ENCODE measurements at places on chromosomes 5 and 9. TPM values are rescaled to one million over a fixed set of nuclear protein-coding genes. Genes with fewer than 3 reads are reported as not detected.
A peak's percentile ranks its signal among the peaks of the same experiment; 100 is the strongest.

- peak; percentile 34 for DNase-seq
Observed at GRCh38 chr5:68557162-68557936, 341.8 kb downstream of the PIK3R1 start.

DNA sequence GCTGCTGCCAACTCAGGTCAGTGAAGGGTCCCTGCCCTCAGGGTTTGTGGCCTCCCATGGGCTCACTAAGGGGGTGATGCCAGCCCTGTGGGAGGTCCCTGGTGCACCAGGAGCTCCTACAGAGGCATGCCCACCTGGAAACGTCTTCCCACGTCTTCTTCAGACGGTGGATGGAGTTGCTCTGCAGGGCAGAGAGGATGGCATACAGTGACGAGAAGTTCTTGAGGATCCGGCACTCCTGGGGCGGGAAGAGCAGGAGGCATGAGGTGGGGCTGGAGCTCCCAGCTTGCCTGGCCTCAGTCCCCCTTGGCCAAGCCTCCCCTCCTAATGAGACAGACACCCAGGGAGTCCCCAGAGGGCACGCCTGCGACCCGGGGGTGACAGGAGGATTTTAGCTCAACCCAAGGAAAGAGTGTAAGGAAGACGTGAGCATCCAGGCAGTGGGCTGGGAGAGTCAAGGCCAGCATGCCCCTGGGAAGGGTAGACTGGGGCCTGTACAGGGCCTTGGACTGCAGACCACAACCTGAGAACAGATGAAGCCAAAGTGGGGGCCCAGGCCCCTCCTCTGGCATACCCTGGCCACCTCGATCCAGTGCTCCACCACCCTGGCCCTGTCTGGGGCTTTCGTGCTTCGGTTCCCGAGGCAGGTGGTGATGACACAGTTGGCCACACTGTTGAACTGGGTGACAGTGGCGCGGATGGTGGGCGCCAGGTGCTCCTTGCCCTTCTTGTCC, 14.4 kb downstream of the RALGDS start:
- no peak for DNase-seq

GRCh38 chr5:131462454-131462853, 172.6 kb downstream of the RAPGEF6 start:
- no peak for DNase-seq

- no peak for DNase-seq
Observed at GRCh38 chr5:144356489-144356888, 185.8 kb downstream of the KCTD16 start.

DNA sequence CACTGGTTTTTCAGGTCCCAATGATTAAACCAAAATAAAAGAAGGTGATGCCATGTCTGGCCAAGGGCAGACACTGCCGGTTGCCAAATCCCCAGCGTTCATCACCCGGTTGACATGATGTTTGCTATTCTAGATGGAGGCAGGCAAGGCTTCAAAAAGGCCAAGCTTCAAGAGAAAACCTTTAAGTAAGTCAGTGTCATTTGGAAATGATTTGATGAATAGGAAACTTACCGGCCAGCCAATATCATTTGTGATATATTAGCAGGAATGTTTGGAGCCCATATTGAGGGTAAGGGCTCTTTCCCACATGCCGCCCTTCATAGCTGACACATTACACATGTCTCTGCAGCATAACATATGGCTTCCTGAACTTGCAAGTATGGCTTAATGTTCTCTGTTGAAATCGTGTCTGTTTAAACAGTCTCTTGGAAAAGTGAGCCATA, 89.5 kb upstream of the TTC23L start:
- no peak for DNase-seq

DNA sequence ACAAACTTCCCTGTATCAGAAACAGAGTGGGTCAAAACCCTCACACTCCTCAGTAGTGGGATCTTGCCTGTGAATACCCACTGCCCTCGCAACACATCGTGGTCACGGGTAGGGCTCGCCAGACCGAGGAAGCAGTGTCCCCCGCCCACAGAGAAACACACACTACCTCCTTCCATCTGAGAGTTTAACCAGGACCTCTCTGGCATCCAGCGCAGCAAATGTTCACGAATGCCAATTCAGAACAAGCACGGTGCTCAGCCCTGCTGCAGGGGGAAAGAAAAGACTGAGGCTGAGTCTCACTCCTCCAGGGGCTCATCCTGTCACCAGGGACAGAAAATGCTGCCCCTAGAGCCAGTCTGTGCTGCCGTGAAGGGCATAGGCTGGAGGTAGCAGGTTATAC, 42.5 kb upstream of the SYNPO start:
- DNase-seq: no peak

DNA sequence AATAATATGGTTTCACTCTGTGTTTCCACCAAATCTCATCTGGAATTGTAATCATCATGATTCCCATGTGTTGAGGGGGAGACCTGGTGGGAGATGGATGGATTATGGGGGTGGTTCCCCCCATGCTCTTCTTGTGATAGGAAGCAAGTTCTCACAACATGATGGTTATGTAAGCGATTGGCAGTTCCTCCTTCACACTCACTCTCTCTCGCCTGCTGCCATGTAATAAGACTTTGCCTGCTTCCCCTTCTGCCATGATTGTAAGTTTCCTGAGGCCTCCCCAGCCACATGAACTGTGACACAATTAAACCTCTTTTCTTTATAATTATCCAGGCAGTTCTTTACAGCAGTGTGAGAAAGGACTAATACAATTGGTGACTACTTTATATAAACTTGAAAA, 48.4 kb downstream of the PTBP3 start:
- no peak for DNase-seq

DNA sequence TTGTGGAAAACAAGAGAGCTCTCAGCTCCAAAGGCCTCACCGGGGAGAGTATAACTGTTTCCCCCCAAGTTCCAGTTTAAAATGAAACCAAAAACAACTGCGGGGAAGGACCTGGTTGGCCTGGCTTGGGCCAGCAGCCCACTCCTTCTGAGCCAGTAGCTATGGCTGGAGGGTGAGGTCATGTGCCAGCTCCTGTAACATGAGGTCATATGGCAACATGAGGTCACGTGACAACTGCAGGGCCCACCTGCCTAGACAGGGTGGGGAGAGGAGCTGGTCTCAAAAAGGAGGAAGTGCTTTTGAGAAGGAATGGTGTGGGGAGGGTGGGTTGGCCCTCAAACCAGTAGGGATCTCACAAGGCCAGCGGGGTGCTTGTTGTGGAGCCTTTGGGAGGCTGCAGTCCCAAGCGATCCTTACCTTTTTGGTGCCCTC, 29.3 kb upstream of the CRB2 start:
- no peak for DNase-seq

- DNase-seq: no peak
Observed at GRCh38 chr5:95105638-95106037, 179.3 kb downstream of the MCTP1 start.

GRCh38 chr9:132232522-132232921, 70.7 kb downstream of the NTNG2 start:
- no peak for DNase-seq

DNA sequence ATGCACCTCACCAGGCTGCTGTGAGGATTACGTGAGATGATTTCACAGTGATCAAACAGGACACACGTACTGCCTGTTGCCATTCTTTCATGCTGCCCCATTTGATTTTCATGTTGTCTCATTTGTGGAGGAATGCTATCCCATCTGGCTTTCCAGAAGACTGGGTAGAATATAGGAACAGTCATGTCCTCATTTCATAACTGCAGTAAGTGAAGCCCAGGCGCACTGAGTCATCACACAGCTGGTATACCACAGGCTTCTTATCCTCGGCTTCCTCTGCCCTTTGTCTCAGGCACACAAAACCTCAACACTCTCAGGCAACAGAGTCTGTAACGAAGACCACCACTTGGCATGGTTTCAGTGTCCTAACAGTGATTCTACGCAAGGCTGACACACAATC, 62.3 kb downstream of the LHFPL2 start:
- DNase-seq: no peak

DNA sequence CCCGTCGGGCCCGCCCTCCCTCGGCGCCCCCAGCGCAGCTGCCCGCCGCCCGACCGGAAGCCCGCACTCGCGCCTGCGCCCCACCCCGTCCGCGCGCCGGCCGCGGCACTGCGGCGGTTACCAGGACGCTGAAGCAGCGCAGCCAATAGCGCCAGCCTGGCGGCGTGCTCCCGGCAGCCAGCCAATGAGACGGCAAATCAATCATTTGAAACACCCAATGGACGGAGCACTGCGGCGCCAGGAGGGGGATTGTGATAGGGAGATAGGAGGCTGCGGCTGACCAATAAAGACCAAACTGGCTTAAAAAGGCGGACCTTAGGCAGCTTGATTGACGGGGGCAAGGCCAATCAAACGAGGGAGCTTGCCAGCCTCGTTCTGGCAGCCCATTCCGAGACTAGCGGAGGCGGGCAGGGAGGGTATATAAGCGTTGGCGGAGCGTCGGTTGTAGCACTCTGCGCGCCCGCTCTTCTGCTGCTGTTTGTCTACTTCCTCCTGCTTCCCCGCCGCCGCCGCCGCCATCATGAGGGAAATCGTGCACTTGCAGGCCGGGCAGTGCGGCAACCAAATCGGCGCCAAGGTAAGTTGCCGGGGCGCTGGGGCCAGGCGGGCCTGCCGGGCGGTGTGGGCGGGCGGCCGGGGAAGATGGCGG, at the start of gene TUBB4B:
Gene TUBB4B, plus strand, starts transcription at position 447 of the 649 bp plus-strand sequence. Its CDS starts 74 bp downstream, at position 521.
- DNase-seq: peak; percentile 100

DNA sequence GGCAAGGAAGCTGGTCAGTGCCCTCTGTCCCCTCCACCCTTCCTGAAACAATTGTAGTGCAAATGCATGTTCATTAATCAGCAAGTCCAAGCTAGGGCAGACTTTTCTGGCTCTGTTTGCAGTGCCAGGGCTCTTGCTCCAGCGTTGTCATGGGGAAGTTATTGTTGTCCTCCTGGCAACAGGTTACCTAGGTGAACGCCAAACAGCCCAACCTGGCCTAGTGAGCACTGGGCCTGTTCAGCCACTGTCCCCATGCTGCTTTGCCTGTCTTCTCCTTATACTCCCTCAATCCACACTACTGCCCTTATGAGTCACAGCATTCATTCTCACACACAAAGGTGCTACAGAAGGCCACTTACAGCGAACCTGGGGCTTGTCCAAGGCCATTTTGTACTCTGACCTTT, 34.5 kb upstream of the GLIS3 start:
- DNase-seq: no peak

GRCh38 chr5:1419476-1420210, 25.6 kb downstream of the SLC6A3 start:
- DNase-seq: no peak

GRCh38 chr9:27118916-27119315, 9.9 kb downstream of the TEK start:
- no peak for DNase-seq

GRCh38 chr9:35736201-35736633, 3.8 kb downstream of the CREB3 start:
- peak; percentile 78 for DNase-seq

DNA sequence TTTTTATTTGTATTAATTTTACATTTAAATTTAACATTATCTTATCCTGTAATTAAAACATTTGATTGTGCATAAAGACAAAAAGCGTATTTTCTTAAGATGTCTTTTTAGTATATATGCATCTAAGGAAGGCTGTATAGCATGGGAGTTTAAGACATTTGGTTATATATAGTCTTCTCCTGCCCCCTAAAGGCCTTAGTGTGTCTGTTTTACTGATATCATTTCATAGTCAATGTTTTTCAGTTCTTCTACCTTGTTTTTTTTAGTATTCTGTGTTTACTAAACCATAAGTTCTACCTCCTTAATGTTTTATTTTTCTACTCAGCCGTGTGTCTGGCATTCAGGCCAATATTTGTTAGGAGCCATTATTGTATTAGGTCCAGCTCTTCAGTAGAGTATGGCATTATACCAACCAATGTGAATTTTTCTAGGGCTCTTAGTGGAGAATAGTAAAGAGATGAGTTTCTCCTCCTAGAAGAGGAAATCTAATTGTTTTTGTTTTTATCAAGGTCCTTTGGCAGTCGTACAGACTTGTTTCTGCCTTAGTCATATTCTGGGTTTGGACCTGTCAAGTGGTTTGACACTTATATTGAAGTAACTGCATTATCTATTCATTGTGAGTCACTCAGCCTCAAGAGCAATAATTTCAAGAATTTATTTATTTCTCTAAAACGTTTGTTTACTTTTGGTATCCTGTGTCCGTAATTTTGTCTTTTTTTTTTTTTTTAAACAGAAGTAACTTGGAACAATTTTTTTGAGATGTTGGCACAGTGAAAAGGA, 74.8 kb downstream of the SLF1 start:
- no peak for DNase-seq

GRCh38 chr5:78162253-78162862, 132.1 kb downstream of the AP3B1 start:
- DNase-seq: no peak

- no peak for DNase-seq
Observed at GRCh38 chr5:180640861-180641565, 8.4 kb downstream of the FLT4 start.

DNA sequence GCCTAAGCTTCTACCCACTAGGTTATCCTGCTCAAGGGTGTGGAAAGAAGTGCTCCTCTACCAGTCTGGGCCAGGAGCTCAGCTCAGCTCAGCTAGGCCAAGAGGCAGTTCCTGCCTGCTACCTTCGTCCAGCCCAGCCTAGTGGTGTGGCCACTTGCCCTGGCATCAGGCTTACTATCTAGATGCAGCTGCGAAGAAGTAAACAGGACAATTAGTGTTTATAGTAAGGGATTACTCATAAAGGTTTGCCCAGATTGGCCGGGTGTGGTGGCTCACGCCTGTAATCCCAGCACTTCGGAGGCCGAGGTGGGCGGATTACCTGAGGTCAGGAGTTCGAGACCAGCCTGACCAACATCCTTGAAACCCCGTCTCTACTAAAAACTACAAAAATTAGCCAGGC, 12.8 kb upstream of the SPATA24 start:
- DNase-seq: no peak

DNA sequence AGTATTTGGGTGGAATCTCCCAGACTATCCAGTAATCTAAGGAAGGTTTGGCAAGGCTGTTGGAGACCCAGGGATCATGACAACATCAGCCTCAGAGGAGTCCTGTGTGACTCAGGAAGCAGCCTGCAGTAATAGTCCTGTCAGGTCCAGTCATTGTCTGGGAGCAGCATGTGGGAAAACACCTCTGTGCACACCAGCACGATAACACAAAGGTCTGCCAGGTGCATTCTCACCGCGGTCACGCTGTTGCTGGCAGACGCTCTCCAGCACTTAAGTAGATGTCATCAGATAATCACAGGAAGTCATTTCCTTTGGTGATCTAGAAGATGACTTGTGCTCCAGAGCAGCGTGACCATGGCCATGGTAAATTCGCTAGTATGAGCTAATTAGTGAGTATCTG, 99.2 kb upstream of the IQGAP2 start:
- no peak for DNase-seq

- DNase-seq: no peak
Observed at GRCh38 chr5:177546258-177546741, 8.1 kb downstream of the FAM193B start.

The ANKRD20A1 gene
- 30.2 TPM for total RNA-seq

The HINT2 gene
- total RNA-seq: 36.1 TPM

The PCDHA10 gene
- total RNA-seq: 4.4 TPM

The CER1 gene
- total RNA-seq: 0.25 TPM

The PRR7 gene
- total RNA-seq: 23.2 TPM

The IL13 gene
- total RNA-seq: 25.0 TPM

The TLE4 gene
- 311 TPM for total RNA-seq

The KIF4B gene
- total RNA-seq: 6.6 TPM

Measured in testis (tissue), 5 donors.